Fibroblast of upper back skin (primary cell): ENCODE measurements at places on chromosomes 2 and 18.
A peak's percentile ranks its signal among the peaks of the same experiment; 100 is the strongest.

DNA sequence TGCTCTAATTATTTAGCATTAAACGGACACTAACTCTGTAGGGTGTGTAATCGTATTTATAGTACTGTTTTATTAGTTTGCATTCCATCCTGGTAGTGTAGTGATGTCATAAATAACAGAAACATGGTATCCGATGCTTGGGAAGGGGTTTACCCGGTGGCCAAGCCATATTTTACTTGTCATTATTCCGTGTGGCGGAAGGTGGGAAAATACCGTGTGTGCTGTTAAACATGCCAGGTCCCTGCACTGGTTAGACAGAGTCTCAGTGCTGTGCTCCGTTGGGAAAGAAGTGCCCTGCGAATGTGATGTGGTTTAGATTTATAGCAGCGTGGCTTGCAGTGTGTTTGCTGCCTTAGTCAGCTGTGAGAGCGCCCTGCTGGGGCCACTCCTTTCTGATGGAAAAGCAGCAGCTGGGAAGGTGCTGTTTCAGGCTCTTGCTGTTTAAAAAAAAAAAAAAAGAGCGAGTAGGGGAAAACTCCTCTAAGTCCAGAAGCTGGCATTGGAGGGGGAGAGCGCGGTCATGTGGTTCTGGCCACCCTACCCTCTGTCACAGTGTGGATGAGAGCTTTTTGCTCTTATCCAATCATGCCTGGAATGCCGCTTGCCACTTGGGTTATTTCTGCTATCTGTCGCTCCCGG is 211.0 kb downstream of the NEDD4L start:
- DNase-seq: peak; percentile 42

DNA sequence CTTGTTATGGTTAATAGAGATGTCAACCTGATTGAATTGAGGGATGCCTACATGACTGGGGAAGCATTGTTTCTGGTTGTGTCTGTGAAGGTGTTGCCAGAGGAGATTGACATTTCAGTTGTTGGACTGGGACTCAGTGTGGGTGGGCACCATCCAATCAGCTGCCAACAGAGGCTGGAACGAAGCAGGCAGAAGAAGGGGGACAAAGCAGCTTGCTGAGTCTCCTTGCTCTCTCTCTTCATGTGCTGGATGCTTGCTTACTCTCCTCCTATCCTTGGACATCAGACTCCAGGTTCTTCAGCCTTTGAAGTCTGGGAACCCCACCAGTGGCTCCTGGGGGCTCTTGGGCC is 22.2 kb upstream of the SMAD4 start:
- no peak for DNase-seq

DNA sequence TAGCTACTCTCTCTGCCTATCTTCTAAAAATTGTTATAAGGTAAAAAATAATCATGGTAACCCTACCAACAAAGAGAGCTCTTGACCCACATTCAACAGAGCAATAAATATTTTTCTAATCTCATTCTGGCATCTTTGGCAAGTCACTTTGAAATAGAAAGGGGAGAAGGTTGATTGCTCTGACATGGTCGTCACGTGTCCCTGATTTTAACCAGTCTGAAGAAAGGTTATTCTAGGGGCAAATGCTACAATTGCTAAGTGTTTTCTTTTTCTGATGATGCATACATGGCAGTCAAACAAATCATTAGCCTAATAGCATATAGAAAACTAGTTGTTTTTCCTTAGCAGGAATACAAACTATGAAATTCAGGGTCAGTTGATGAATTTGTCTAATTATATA is 153.3 kb upstream of the MAP3K20 start:
- DNase-seq: no peak

DNA sequence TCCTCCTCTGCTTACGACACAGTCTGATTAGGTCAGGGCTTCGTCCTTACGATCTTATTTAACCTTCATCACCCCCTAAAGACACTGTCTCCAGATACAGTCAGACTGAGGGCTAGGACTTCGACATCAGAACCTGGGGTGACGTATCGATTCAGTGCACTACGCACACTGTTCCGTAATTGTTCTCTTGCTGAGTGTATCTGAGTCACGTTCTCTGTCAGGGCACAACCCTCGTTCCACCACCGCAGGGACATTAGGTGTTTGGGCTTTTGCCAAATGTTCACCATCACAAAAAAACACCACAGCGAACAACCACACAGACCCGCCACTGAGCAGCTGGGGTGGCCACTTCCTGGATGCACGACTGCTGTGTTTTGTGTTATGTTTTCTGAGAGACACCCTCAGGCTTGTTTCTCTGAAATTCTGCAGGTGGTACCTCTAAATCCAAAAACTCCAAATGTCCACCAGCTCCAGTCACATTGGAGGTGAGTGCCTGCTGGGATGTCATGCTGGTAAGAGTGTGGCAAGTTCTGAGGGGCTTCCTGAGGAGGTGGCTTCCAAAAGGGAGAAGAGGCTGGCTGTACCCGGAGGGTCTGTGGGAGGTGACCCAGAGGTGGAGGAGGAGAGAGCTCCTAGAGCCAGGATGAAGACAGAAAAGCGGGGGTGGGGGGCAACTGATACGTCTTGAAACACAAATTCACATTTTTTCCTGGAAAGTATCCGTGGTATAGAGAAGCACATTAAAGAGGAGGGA is 66.6 kb downstream of the ADNP2 start:
- DNase-seq: no peak

GRCh38 chr18:42824178-42824577 is 291.3 kb downstream of the RIT2 start:
- DNase-seq: no peak

GRCh38 chr18:74068296-74068695 is 79.3 kb downstream of the FBXO15 start:
- DNase-seq: no peak

DNA sequence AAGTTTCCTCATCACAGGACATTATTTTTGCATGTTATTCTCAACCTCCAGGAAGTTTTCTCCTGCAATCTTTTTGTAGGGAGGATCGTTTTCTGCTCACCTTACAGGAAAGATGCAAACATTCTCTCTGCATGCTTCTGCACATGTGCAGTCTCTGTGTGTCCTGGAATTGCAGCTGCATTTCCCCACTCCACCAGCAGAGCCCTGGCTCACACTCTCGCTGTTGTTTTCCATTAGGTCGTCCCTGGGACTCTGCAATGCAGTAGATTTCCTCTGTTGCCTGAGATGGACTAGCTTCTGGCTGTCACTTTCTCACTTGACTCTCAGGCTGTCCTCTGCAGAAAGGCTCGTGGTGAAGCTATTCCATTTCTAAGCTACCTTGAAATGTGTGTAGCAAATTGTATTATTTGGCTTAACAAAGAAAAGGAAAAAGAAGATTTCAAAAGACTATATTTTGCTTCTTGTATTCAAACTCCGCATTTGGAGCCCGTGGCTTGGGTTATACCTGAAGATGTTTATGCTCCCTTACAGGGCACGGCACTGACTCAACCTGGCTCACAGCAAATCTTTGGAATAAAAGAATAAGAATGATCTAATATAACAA is 346.7 kb downstream of the RAD51AP2 start:
- peak; percentile 45 for DNase-seq

DNA sequence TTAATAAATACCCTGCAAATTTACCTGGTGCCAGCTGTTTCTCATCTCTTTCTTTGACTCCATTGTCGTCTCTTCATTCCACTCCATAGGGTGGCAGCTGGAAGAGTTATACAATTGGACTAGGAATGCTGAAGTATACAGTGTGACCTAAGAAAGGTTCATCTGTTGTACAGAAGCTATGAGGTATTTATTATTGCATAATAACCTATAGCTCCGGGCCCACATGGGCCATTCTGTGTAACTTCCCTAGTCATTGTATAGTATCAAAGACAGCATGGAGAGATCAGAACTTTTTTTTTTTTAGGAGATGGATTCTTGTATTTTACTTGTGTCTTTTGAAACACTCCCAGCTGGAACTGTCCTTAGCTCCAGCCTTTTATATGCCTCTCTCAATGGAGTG is 26.2 kb downstream of the BMP10 start:
- no peak for DNase-seq

GRCh38 chr2:68316111-68316510 is 3.6 kb downstream of the CNRIP1 start:
- DNase-seq: no peak

GRCh38 chr2:98505971-98506664 is 61.5 kb downstream of the INPP4A start:
- no peak for DNase-seq

DNA sequence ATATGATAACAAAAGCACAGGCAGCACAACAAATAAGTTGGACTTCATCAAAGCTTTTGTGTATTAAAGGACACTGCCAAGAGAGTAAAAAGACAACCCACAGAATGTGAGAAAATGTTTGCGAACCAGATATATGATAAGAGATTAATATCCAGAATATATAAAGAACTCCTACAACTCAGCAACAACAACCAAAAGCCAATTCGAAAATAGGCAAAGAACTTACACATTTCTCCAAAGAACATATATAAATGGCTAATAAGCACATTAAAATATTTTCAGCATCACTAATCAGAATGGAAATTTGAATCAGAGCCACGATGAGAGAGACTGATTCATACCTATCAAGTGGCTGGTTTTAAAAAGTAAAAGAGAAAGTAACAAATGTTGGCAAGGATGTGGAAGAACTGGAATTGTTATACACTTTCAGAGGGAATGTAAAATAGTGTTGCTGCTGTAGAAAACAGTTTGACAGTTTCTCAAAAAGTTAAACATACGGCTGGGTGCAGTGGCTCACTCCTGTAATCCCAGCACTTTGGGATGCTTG is 25.2 kb downstream of the EPB41L5 start:
- DNase-seq: peak; percentile 40
